Islet precursor cell (in vitro differentiated cells): ENCODE measurements at places on chromosomes 7 and 10.

GRCh38 chr10:14491811-14492210 lies 161.1 kb upstream of the FRMD4A start:
- DNase-seq, result no peak

DNA sequence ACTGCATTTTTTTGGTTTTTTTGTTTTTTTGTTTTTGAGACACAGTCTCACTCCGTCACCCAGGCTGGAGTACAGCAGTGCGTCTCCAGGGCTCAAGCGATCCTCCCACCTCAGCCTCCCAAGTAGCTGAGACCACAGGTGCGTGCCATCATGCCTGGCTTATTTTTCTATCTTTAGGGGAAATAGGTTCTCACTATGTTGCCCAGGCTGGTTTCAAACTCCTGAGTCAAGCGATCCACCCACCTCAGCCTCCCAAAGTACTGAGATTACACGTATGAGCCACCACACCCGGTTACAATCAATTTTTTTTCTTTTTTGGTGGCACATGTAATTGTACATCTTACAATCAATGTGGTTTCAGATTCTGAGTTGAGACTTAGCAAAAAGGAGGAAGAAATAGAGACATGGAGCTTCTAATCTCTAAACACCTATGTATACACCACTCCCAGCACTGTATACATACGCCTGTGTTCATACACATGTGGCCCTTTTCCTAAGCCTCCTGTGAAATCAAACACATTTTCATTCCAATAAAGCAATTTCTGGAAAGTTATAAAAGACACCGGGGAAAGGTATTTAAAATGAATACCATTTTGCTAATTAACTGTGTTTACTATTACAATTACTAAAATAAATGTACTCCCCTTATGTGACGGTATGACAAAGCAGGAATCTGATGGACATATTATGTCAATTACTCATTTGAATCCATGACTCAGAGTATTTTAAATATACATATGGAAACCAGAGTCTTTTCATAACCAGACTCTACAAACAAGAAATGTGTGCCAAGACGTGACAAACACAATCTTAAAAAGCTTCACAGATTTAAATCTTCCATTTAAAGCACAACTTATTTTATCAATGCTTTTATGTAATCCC lies 40.9 kb downstream of the SMURF1 start:
- no peak for DNase-seq

DNA sequence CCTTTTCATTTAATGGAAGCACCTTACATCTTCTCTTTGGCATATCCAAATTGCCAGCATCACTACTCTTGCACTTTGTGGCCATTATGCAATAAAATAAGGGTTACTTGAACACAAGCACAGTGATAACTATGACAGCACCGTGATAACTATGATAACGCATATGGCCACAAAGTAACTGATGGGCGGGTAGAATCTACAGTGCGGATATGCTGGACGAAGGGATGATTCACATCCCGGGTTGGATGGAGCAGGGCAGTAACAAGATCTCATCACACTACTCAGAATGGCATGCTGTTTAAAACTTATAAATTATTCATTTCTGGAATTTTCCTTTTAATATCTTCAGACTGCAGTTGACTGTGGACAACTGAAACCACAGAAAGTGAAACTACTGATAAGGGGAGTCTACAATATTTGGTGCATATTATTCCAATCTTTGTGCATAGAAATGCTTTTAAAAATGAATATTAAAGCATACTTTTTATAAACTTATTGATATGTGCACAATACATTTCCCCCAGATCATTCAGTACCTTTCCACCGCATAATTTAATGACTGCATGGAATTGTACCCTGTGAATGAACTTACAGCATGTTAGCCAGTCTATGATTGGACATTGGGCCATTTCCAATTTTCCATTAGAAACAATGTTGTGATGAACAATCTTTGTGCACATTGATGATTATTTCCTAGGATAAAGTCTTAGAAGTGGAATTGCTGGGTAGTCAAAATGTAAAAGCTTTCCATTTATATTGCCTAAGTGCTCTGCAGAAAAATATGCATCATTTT lies 136.4 kb downstream of the WNT2 start:
- DNase-seq, result no peak

- no peak for DNase-seq
Observed at GRCh38 chr7:124085179-124085578, 52.3 kb upstream of the TMEM229A start.

GRCh38 chr7:139893999-139894398 lies 64.9 kb downstream of the TBXAS1 start:
- no peak for DNase-seq

DNA sequence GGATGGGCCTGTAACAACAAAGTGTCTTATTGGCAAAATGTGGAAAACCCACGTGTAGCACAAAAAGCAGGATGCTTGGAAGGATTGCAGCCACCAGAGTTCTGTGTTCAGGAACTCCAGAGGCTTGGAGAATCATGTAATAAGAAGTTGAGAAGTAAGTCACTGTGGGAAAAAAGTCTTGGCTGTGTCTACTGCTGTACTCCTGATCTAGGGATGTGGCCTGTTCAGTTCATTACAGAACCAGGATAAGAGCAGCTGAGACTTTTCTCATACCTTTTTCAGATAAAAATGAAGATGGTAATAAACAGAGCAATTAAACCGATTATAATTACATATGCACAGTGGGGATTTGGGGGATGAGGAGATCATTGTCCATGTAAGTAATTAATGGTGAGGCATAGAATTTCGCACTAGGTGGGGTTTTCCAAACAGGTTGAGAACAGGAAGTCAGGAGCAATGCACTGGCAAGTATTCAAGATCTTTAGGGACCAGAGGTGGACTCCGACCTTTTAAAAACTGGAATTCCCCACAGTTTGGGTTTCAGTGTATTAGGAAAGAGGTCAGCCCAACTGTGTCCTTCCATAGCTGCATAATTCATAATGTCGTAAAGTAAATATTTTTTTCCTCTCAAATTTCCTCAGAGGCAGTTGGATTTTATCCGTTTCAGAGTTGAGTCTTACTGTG lies 281.7 kb downstream of the FRMD4A start:
- DNase-seq, result no peak

DNA sequence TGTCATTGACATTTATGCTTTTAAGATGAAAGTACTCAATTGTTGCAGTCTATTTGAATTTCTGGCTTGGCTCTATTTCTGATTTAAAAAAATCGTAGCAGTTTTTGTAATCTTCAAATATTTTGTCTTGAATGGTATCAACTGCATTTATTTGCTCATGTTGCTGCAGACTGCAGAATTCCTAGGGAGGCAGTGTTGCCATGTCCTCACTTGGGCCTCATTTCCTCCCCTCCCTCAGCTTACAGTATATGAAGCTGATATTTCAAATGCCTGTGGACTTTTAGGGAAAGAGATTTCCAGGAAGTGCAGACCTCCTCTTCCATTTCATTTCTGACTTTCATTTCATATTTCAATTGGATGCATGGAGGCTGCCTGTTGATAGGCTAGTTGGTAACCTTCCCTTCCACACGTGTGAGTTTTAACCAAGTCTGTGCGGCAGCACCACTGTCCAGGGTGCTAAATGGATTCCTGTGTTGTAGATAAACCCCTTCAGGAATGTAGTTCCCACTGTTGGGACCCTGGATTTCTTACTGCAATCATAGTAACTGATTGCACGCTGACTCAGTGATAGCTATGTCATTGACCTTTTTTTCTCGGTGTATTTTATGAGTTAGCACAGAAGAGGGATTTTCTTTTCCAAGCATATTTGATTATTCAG lies 17.5 kb downstream of the VPS50 start:
- peak; percentile 74 for DNase-seq
